GM18507 (cell line): ENCODE measurements at places on chromosomes 11 and 22.

DNA sequence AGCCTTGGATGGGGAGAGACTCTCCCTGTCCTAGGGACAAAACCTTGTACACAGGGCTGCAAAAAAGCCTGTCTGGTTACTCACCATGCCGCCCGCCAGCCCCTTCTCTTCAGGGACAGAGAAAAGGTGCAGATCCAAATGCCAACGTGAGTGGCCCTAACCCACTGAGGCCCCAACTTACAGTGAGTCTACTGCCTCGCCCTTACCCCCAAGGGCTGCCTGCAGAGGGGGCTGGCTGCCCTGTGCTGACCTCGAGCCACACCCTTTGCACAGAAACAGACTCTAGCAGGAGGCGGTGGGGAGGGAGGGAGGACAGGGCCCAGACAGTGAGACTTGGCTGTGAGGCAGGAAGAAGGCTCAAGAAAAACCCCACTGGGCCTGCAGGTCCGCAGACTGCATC is 13.6 kb upstream of the CHST1 start:
- no peak for DNase-seq

GRCh38 chr11:17077240-17077519 is 287 bp downstream of the RPS13 start:
- no peak for DNase-seq

DNA sequence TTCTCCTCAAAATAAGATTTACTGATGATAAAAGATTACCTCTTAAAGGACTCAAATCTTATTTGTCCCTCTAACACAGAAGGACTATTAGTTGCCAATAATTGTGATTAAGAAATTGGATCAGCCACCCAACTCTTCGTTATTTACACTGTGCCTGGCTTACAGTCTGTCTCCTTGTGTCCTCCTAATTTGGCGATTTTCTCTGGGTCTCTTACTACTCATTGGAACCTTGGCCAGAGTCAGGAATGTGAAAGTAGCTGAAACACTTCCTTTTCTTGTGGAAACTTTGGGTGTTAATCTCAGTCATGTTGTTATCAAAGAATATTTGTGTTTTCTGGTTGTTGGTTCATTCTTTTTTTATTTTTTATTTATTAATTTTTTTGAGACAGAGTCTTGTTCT is 83.2 kb downstream of the TEAD1 start:
- DNase-seq: no peak

DNA sequence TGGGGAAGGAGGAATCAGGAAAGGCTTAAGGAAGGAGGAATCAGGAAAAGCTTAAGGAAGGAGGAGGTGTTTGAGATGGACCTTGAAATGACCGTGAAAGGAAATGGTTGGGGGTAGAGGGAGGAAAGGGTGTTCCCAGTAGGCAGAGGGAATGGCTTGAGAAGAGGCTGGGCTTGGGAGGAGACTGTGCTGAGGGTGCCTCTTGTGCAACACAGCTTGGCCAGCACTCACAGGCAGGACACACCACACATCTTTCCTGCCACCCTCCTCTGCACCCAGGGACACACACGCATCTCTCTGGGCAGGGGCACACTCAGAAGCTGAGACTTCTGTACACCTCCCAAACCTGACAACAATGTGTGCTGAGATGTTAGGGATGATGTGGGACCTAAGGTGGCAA is 151.4 kb downstream of the FBXO7 start:
- DNase-seq: no peak

DNA sequence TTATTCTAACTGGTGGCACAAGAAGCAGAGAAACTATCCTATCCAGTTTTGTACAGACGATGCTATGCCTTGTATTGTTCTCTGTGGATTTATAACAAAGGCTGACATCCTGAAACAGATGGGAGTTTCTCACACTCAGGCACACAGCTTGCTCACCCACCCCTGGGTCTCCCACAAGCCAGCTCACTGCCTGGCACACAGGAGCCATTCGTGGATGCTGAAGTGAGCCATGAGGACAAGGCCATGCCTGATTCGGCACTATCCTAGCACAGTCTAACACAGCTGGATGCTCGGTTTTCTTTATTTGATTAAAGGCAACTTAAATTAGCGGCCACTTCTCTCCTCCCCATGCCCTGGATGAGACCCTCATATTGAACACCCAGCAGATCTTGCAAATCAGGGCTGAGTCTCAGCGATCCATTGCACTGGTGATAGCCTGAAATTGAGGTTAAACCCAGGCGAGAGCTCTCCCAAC is 25.7 kb upstream of the TMPRSS4 start:
- no peak for DNase-seq
